ENCODE measurements at places on chromosomes 7 and 10.
A peak's percentile ranks its signal among the peaks of the same experiment; 100 is the strongest.

GRCh38 chr7:93933156-93933555 lies 11.6 kb downstream of the GNG11 start:
- DNase-seq, result no peak

DNA sequence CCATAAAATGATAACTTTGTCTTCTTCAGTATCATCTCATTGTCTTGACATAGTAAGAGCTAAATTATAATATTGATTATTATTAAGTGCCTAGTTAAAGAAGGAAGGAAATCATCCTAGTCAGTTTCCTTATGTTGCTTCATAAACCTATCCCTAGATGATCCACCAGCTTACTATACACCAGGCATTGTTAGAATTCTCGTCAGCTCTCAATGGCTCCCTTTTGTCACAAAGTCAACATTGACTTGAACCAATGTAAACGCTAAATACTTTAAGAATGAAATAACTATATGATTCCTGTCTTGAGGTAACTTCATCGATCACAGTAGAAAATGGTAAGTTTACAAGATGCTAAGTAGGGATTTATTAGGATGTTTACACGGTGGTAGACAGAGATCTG lies 1162.9 kb downstream of the CNTNAP2 start:
- no peak for DNase-seq

- no peak for DNase-seq
These were observed 245.0 kb downstream of the CELF2 start for GRCh38 chr10:11262494-11263345.

- DNase-seq, result peak; percentile 88
These were observed at the start of gene IFIT3 for GRCh38 chr10:89327803-89328441. Gene IFIT3 (plus strand): TSS chr10:89327997. CDS start chr10:89328074, 77 bp downstream.

DNA sequence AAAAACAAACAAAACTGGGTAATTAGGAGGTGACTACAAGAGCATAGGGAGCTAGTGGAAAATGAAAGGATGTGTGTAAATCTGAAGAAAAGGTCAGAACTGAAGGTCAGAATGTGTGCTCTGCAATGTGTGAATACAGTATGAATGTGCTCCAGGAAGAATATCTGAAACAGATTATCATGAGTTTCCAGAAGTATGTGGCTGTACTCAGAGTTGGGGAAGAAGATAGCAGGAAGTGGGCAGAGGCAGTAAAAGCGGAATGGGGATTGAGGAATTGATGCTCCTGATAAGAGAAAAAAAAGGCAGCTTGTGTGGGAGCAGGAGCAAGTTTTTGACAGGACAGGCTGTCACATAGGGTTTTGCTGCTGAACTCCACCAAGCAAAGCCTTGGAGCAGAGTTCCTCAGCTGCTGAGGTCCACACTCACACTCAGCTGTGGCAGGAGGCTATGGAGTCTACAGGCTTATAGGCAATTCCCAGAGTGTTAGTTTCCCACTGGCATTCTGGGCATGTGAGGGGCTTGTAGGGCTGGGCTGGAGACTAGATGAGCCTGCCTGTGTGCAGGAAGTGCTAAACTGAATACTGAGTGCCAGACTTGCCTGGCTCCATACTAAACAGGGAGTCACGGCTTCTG lies 22.9 kb downstream of the H2AZ2 start:
- DNase-seq, result no peak

- no peak for DNase-seq
These were observed 16.2 kb upstream of the BRAF start for GRCh38 chr7:140940898-140941297.

DNA sequence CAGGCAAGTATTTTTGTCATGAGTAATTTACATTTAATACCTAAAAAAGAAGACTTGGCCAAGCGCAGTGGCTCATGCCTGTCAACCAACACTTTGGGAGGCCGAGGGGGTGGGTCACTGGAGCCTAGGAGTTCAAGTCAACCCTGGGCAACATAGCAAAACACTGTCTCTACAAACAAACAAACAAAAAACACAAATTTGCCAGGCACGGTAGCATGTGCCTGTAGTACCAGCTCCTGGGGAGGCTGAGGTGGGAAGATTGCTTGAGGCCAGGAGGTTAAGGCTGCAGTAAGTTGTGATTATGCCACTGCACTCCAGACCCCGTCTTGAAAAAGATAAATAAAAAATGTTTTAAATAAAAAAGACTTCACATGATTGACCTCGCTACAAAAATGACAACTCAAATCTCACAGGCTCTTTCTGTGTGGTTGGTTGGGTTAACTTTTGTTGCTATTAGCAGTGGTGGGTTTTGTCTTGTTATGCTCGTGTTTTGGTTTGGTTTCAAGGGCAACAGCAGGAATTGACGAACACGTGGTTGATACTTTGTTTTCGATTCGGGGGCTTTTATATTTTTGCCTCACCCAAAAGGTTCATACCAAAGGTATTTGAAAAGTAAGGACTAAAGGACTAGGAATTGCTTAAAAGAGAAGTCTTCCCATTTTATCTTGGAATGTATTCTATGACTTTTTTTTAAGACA lies 227.2 kb upstream of the MKLN1 start:
- DNase-seq, result no peak

GRCh38 chr7:30273552-30273951 lies 10.8 kb upstream of the ZNRF2 start:
- no peak for DNase-seq

DNA sequence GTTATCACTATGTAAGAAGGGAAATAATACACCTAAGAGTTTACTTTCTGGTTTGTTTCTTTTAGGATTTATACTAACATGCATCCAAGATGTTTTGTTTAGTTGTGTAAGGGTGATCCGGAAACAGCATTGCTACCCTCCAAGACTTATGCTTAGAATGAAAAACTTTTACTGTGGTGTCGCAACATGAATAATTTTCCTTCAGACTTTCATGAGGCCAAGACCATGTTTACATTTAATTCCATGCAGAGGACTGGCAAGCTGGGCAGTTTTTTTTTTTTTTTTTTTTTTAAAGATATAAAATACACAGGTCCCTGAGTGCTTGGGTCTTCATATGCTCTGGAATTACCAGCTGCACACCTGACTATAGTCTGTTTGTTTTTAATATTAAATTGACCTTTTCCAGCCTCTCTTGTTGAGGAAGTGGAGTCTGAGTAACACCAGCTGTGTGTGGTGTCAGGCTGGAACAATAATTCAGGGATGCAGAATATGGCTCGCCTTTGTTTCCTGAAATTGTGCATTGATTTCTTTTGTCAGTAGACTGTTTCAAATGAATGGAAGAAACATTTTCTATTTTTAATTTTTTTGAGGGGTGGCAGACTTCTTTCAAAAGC lies 81.7 kb downstream of the ST7 start:
- DNase-seq, result no peak

DNA sequence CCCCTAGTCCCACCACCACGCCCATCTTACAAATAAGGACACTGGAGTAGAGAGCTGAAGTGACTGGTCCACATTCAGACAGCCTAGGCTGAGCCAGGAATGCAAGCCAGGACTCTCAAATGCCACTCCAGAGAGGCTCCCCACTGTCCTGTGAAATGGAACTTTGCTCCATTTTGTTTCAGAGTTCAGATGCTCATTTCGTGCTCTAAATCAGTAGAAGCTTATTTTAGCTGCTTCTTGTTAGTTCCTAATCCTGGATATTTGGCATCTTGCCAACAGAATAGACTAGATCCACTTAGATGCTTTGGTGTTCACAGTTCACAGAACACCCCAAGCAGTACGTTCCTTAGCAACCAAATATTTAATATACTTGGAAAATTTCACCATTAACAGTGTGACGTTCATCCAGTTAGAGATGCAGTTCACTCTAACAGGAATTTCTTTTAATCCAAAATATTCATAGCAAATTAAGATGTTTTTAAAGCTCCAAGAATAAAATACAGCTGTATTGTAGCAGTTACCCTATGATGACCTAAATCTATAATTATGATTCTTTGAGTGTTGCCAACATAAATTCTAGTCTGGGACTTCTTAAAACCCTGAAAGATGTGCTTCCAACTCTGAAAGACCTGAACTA lies 7.3 kb downstream of the MMP21 start:
- DNase-seq, result peak; percentile 54

GRCh38 chr7:37287131-37287855 lies 161.4 kb downstream of the ELMO1 start:
- DNase-seq, result no peak

- DNase-seq, result no peak
These were observed 5.7 kb upstream of the OR6V1 start for GRCh38 chr7:143046426-143046851.

Measured in Ammon's horn (tissue), 1 donor.